ENCODE measurements at places on chromosomes 12 and 14.

DNA sequence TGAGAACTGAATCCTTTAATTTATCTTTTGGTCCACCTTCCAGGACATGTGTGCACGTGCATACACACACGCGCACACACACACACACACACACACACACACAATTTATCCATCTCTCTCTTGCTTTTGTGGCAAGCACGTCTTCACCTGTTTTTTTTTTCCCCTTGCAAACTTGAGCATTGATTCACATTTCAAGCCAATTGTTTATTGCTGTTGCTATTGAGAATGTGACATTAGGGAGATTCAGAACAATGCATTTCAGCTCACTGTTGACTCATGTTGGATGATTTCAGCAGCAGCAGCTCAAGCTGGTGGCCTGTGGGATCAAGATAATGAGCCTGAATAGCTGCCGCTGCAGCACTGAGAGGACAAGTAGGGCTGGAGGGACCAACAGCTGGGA, 128.9 kb downstream of the SNAPC1 start:
- DNase-seq, result no peak

DNA sequence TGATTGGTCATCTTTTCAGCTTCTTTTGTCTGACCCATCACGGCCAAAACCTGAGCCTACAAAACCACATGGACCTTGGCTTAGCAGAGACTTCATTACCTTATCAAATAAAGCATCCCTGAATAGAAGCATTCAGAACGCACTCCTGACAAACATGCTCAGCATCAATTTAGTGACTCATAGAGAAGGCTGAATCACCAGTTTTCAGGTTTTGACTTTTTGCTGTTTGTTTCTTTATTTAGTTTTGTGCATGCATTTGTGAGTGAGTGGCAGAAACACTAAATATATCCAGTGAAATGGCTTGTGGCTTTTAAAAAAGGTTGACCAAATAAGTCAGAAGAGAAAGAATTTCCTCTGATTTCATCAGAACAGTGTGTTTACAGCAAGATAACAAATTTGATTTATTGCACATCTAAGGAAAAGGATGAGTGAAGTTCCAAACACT, 19.0 kb upstream of the OVCH1 start:
- peak; percentile 61 for DNase-seq

DNA sequence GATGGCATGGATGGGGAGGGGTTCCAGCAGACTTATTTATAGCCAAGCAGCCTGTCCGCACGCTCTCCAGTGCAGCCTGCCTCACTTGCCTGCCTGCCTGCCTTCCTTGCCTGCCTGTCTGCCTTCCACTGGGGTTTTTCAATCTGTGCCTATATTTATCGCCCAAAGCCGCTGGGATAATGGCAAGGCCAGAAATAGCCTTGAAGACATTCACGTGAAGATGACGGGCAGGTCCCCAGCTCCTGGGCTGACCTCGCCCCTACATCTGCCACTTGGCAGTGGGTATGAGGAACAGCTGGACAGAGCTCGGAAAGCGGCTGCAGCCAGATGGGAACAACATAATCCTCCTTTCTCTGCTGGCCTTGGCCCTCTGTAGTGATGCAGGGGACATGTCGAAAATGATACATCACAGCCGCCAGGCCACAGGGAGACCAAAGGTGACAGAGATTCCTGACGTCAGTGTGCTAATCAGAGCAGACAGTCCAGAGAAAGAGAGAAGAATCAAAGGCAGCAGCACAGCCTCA, 53.3 kb downstream of the PITPNM2 start:
- no peak for DNase-seq

DNA sequence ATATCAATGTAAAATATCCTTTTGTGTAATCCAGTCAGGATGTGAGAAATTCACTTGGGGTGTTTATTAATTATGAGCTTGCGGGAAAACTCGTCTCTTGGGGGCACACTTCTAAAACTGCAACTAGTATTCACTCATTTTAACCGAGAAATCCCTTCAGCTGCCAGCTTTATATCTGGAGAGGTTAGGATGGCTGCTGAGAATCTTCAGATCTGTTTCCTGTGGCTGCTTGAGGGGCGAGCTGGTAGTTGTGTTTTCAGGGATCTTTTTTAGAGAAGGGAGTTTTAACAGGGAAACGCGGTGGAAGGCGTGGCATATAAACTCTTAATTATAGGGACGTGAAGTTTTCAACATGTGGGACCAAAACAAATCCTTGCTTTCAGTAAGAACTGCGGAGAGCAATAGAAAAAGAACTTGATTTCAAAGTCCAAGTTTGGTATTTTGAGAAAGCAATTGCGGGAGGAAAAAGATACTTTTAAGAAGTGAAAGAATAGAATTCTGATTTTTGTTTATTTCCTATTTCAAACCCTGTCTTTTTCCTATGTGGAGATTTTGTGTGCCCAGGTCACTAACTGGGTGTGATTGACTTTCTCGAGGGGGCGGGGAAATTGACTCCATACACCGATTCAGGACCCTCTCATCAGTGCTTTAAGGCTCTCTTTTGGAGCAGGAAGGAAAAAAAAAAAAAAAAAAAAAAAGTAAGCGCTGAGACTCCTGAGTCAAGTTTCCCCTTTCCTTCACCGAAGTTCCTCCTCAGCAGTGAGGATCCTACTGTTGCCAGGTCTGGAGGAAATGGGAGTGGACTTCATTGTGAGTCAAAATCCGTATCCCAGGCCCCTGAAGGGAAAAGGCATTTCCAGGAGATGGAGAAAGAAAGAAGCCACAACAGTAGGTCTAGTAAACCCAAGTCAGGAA, 1.1 kb downstream of the PPFIBP1 start:
- peak; percentile 76 for DNase-seq

Measured in NCI-H226 (cell line).